GM12892 (cell line): ENCODE measurements at places on chromosomes 13 and 19.

DNA sequence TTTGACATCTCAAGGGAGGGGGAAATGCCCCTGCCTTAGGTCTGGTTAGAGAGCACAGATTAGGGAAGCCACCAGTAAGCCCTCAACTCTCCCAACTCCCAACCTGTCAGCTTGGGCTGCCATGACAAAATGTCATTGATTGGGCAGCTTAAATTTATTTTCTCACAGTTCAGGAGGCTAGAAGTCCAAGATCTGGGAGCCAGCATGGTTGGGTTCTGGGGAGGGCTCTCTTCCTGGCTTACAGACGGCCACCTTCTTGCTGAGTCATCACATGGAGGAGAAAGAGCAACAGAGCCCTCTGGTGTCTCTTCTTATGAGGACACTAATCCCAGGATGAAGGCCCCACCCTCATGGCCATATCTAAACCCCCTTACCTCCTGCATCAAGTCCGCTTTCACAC lies 24.2 kb downstream of the C19orf12 start:
- DNase-seq = no peak

GRCh38 chr19:50315773-50316448 lies 13.3 kb downstream of the KCNC3 start:
- DNase-seq = peak; percentile 53

DNA sequence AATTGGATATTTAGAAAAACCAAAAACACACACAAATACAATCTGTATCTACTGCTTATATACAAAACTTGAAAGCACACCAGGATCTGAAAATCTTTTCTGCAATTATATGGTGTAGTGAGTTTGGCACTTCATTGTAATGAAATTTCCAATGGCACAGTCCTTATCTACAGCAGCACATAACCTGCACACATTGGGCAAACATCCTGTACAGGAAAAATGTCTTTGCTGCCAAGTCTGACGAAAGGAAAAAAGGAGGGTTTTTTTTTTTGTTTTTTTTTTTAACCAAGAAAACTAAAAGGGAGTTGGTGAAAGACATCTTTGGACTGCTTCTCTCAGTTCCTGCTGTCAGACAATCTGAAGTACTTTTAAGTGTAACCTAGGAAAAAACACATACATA lies 107.8 kb downstream of the FOXO1 start:
- no peak for DNase-seq

DNA sequence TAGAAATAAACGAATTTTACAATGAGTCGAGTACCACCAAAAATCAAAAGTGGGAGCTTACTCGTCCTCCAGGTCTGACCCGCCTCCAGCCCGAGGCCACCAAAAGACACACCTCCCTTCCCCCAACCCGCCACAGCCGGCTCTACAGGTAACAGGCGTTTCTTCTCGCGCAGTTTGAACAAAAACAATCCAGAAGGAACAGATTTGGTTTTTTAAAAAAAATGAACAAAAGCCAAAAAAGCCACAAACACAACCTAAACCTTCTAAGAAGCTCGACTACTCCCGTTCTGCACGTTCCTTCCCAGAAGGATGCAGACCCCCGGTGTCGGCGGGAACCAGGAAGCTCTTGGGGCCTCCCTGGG lies 671 bp downstream of the ZDHHC20 start:
- DNase-seq = peak; percentile 29

DNA sequence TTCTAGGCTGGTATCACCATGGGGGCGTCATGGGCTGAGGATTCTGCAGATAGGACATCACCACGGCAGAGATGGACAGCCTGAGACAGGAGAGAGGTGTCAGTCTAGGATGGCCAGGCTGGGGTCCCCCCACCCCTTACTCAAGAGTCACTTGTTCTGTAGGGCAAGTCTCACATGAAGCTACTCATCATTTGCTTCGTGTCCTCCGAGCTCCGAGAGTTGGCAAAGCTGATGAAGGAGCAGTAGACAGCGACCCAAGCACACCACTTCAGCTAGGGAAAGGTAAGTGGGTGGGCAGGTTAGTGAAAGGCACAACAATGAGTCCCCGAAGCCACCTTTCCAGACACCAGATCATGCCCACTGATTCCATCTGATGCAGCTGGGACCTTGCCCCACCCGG lies 1.7 kb downstream of the WDR83 start:
- DNase-seq = no peak

GRCh38 chr19:33273881-33274662 lies 28.3 kb downstream of the CEBPA start:
- no peak for DNase-seq

GRCh38 chr19:5403968-5404640 lies 51.1 kb upstream of the ZNRF4 start:
- DNase-seq = peak; percentile 46

DNA sequence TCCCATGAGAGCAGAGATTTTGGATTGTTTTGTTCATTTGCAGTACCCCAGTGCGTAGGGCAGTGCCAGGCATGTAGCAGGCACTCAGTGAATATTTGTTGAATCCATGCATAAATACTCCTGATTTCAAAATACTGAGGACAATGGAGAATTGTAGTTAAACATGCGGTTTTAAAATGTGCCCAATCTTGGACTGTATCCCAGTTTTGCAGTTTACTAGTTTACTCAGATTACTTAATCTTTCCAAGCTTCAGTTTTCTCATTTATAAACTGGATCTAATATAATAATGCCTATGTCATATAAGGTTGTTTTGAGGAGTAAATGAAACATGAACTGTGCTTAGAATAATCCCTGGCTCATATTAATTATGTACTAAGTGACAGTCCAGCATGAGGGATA lies 39.0 kb downstream of the RCBTB2 start:
- DNase-seq = no peak

DNA sequence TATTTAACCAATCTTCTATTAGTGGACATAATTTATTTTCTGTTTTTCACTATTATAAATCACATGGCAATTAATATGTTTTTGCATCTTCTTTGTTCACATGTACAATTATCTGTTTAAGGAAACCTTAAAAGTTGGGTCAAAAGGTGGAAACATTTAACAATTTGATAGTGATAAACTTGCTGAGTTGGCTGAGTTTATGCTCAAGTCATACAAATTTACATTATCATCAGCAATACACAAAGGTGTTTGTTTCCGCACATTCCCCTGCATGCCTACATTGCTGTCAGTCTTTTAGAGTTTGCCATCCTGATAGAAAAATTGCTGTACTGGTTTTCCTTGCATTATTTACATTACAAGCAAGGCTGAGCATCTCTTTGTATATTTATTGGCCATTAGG lies 139.5 kb downstream of the KCNRG start:
- no peak for DNase-seq

GRCh38 chr19:1295169-1296012 lies 9.7 kb downstream of the EFNA2 start:
- DNase-seq = peak; percentile 68

GRCh38 chr19:50794876-50795663 lies 4.9 kb downstream of the ACP4 start:
- DNase-seq = no peak

- peak; percentile 85 for DNase-seq
Observed at GRCh38 chr19:2455851-2456570, 748 bp downstream of the LMNB2 start.

DNA sequence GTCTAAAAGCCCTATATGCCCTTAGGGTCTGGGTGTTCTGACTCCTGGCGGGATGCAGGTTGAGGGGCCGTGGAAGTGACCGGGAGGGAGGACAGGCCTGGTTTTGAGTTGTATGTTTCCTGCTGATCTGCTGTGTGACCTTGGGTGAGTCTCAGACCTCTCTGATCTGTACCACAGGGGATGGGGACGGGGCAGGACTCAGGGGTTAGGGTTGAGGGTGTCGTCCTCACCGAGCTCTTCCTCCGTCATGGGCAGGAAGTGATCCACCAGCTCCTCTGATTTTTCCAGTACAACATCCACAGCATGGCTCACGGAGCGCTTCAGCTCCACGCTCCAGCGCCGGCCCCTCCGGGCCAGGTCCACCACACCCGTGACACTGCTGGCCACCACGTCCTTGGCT lies 6.2 kb downstream of the PLIN5 start:
- DNase-seq = no peak

- no peak for DNase-seq
Observed at GRCh38 chr13:96958286-96958891, 35.9 kb downstream of the OXGR1 start.

GRCh38 chr19:48248081-48248833 lies 7.5 kb downstream of the CARD8 start:
- no peak for DNase-seq

- DNase-seq = no peak
Observed at GRCh38 chr19:7098096-7098495, 28.6 kb downstream of the ZNF557 start.

DNA sequence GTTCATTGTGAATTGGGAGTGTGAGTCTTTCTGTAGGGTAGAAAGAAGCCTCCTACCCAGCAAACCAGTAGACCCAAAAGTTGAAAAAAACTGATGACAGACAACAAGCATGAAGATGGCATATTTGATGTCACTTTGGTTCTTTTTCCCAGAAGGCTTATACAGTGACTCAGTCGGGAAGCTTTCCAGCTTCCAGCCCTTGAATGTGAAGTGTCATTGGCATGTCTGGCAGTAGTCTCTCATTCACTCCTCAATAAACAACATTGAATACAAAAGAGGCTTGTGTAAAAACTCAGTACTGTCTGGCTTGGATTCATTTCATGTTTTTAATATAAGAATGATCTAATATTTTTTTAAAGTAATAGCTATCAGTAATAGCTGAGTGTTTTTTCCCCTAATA lies 68.7 kb downstream of the IPO5 start:
- no peak for DNase-seq

DNA sequence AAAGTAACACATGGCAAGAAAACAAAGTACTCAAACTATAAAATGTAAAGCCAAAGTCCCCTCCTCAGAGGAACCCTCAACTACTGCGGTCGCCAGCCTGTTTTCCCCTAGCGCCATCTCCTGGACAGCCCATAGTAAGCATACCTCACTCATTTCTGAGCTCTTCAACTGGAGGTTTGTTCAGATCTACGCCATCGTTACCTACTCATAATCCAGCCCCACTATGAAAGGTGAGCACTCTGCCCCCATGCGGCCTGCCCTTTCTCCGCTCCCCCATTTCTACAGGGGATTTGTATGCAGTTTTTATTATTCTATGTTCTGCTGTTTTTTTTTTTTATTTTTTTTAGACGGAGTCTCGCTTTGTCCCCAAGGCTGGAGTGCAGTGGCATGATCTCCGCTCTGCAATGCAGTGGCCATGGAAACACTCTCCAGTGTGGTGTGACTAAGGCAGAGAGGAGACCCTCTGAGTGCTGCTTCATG lies 26.2 kb downstream of the OPA3 start:
- DNase-seq = peak; percentile 44

DNA sequence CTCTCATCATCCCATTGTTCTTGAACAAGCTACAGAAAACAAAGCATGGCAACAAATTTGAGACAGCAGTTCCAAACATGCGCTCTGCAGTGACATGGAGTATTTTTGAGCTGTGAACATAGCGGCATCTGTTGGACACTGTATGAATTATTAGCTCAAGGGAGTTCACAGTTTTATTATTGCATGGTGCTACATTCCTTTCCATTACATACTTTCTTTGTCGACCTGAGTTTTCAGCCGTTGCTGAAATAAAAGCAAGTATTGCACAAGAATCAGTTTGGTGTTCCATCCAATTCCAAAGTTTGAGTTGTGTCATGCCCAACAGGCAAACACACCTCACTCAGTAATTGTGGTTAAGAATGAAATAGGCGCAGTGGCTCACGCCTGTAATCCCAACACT lies 30.1 kb upstream of the METTL21C start:
- no peak for DNase-seq

DNA sequence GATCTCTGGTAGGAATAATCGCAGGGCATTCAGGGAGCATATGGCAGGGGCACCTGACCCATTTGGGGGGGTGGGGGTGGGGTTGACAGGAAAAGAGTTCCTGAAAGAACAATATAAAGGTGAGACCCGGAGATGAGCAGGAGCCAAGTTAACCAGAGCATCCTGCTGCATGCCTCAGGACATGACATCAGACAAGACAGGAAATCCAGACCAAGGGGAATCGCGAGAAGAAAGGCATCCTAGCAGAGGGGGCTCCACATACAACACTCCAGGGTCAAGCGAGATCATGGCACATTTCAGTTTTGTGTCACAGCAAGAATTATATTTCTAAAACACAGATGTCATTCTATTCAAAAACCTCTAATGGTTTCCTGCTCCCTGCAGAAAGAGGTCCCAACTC lies 393.1 kb downstream of the COG6 start:
- no peak for DNase-seq

GRCh38 chr13:105572401-105572800 lies 963.1 kb downstream of the EFNB2 start:
- no peak for DNase-seq

DNA sequence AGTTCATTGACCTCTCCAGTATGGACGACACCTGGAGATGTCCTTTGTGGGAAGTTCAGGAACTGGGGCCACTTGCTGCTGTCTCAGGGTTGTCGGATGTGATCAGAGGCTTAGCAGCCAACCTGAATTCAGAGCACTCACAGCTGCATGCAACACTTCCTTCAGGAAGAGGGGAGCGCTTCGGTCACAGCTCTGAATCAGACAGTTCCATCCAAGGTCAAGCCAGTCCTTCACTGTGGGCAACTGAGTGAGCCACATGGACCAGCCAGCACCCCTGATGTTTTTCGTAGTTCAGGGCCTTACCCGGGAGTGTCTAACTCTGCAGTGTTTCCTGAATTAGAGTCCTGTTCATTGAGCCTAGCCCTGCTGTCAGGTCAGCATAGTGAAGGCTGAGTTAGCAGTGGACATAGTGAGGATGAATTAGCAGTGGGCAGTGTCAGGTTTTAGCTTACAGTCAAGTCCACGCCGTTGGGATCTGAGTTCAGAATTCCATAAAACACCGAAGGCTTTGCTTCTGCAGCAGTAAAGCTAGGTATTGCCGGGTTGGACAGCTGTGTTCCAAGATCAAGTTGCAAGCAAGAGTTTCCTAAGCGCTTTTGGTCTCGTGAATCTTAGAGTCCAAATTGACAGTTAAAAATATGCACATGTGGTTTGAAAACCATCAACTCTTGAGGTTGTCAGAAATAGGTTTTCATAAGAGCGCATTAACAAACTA lies 5.1 kb downstream of the ZNF555 start:
- no peak for DNase-seq

- no peak for DNase-seq
Observed at GRCh38 chr13:82565201-82565600, 1317.1 kb downstream of the SLITRK1 start.

DNA sequence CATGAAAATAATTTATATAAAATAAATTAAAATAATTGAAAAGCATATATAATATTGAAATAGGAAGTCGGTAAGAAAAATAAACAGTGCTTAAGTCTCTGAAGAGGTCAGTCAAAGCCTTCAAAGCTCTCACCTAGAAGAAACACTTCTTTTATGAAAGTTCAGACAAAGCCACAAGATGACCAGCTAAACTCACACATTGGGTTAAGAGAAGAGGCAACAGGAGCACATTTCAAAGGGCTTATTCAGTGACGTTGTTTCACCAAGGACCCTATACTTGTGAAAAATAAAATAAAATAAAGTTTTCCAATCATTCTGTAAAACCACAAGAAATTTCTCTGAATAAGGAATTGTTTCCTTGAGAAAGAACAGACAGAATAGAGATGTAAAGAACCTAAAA lies 2.5 kb upstream of the ITM2B start:
- no peak for DNase-seq
